Activated T-helper 1 cell treated with anti-CD3 and anti-CD28 coated beads, Interleukin-2, amount 50 U/mL, for 16 hours (primary cell): ENCODE measurements at places on chromosomes 7 and 10.

GRCh38 chr7:151411551-151411950 lies 1.7 kb upstream of the WDR86 start:
- no peak for DNase-seq

DNA sequence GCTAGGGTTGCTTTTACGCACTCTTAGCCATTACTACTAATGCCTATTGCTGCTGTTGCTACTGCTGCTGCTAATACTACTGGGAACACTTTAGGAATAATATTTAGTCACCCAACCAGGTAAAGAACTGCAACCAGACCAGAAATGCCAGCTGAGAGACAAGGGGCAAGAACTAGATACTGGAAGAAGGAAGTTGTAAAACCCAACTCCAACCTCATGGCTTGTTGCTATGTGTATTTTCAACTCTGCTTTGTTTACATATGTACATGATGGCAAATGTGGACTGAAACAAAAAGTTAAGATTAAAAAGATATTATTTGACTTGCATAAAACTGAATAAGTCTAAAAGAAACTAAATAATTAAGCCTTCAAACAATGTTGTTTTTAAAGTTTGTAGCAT lies 177.7 kb downstream of the GNAT3 start:
- no peak for DNase-seq

- no peak for DNase-seq
Measured at GRCh38 chr10:35135861-35136260, 9.2 kb downstream of the CREM start.

DNA sequence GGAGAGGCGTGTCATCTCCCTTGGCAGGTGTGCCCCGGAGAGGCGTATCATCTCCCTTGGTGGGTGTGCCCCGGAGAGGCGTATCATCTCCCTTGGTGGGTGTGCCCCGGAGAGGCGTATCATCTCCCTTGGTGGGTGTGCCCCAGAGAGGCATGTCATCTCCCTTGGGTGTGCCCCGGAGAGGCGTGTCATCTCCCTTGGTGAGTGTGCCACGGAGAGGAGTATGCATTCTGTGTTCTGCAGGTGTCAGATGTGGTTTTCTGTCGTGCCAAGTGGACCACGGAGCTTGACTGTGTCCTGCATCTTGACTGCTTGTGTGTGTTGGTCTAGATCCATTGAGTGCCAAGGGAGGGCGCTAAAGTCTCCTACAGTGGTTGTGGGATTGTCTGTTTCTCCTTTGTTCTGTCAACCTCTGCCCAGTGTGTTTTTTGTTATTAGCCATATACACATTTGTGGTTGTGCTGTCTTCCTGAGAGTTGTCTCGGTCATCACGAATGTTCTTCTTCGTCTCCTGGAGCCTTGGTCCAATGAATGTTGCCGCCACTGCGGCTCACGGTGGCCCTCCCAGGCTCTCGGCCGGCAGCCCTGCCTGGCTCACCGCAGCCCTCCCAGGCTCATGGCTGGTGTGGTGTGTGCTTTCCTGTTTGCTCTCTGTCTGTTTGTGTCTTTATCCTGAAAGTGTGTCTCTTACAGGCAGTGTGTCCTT lies 96.8 kb downstream of the INPP5A start:
- DNase-seq = no peak

DNA sequence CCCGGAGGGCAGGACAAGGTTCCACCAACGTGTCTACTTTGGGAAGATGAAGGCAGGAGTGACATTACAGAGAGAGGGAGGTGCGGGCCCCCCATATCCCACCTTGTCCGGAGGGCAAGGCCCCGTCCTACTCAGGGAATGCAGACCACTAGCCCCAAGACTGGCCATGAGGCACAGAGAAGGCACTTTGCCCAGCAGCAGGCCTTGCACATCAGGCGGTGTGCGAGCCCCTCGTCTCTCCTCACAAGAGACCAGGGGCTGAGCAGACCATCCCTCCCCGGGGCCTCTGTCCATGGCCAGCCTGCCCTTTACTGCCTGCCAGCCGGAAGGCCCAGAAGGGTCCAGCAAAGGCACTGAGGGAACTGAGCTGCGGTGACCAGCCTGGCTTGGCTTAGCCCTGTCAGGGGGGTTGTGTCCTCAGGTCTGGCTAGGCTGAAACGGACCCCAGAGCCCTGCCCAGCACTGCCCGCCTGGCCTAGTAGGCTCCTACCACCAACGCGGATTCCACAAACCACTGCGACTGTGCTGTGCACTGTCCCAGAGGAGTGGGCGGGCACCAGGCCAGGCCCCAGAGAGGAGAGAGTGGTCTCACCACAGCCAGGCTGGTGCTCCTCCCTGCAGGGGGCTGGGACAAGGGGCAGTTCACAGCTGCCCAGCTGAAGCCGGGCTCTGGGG lies 16.7 kb downstream of the CAMK2B start:
- DNase-seq = no peak

DNA sequence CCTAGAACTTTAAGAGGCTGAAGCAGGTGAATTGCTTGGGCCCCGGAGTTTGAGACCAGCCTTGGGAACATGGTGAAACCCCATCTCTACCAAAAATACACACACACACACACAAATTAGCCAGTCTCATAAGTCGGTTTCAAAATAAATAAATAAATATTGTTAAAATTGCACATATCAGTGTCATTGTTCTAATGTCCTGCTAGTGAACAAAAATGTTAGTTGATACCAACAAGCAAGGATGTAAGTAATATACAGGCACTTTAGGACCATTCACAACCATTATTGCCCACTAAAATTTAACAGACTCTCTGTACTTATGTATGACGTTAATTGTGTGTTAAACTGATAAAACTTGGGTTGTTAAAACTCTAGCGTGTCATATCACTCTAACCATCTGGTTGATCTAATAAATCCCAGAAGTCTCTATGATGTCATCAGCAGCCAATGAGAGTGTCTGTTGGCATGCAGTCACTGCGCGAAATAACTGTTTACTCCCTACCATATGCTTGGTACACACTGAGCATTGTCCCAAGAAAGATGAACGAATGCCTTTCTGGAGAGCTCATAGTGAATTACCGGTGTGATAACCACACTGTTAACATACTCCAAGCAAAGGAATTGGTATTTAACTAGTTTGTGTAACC lies 30.4 kb upstream of the OTUD1 start:
- DNase-seq = no peak

DNA sequence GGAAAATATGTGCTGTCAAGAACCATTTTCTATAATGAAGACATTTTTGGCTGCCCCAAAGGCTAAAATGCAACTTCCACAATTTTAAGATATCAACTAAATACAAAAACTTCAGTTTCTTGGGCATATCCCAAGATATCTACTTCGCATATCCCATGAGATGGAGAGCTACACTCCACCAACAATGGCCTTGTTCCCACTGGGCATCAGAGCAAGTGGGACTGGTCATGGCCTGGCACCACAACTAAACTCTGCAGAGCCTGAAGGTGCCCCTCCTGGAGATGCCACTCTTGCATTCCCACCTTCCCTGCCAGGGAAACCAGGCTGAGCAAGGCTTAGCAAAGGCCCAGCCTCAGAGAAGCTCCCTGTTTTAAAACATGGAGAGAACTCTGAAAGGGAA lies 75.8 kb upstream of the LRRC17 start:
- no peak for DNase-seq

DNA sequence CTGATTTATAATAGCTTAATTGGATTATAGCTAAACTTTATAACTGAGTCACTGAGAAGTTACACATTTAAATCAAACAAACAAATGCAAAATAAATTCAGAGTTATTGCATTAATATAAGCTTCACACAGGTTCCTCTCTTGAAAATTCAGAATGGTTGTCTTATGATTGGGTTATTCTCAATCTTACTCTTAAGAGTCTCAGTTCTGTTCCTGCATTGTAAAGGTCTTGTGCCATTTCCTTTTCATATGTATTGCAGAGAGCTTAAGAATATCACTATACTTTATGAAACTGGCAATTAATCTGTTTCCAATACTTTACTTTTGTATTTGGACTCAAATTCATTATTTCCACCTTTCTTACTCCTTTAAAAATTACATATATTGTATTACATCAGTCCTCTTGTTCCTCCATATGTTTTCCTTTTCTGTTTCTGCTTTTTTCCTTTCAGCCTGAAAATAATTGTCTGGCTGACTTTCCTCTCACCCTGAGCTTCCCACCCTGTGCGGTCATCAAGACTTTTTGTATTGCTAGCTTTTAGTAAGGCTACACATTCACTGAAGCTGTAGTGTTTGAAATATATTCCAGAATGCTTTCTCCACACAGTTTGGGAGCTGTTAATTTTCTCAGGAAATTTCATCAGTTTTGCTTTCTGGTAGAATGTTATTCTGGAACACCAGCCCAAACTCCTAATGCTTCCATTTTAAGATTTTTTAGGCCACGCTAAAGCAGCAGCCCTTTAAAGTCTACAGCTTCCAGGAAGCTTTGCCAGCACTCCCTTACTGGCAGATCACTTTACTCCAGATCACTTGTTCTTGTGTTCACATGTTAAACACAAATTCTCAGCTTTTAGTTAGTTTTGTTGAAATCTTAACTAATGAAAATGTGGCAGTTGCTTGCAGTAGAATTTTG lies 139.4 kb downstream of the KCND2 start:
- DNase-seq = no peak

DNA sequence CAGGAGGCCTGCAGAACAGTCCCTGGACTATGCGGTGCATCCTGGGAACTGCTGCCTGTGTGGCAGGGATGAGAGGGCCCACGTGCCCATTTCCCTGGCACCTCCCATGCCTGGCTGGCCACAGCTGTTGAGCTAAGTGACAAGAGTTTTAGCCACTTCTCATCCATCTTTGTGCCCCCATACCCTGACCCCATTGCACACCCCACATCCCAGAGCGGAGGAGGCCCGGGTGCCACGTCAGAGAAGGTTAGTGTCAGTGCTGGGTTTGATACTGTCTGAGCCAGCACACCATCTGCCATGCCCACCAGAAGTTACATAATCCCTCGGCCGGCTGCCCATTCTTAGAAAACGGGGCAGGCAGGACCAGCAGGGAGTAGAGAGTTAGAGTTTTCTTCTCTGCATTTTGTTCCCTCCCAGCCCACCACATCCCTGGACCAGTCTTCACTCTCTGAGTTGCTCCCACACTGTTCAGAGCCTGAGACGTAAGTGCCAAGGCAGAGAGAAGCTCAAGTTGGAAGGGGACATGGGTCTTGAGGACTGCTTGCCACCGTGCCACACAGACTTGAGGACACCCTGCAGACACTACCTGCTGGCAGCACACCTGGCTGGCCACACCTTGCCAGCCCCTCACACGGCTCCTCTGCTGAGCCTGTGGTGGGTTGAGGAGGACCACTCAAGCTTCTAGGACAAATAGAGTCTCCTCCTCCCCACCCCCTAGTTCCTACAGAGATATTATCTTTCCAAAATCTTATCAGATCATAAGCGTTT lies 13.1 kb downstream of the UNC5B start:
- DNase-seq = no peak

DNA sequence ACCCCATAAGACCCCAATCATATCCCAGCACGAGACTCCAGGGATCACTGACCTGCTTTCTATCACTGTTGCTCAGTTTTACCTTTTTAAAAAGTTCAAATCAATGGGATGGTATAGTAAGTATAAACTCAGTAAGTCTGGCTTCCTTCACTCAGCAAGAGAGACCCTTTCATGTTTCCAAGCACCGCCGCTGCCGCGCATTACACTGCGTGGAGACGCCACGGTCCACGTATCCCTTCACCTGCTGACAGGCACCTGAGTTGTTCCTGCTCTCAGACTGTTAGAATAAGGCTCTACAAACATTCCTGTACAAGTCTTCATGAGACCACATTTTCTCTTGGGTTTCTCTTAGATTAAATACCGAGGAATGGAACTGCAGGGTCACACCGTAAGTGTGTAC lies 28.3 kb downstream of the MAD1L1 start:
- no peak for DNase-seq

GRCh38 chr7:28813243-28813962 lies 144.7 kb downstream of the TRIL start:
- DNase-seq = no peak

- DNase-seq = no peak
Measured at GRCh38 chr10:70212879-70213278, 20.4 kb downstream of the PPA1 start.

GRCh38 chr10:75654772-75655171 lies 223.3 kb downstream of the LRMDA start:
- no peak for DNase-seq
